Posterior vena cava (tissue), 2 donors: ENCODE measurements at places on chromosomes 16 and 17. TPM values are rescaled to one million over a fixed set of nuclear protein-coding genes. Genes with fewer than 3 reads are reported as not detected.

The CTRB2 gene
- 9.1 TPM for total RNA-seq

The TBX21 gene
- total RNA-seq: 0.48 TPM

The IRX5 gene
- 0.38 TPM for total RNA-seq

The HSD17B1 gene
- 0.67 TPM for total RNA-seq

The CD300LF gene
- total RNA-seq: 0.48 TPM

The KRTAP9-4 gene
- not detected for total RNA-seq

The ZNF598 gene
- 29.4 TPM for total RNA-seq

The SCNN1G gene
- total RNA-seq: not detected

The CACNG3 gene
- not detected for total RNA-seq
